ENCODE measurements at places on chromosomes 1 and 21.

DNA sequence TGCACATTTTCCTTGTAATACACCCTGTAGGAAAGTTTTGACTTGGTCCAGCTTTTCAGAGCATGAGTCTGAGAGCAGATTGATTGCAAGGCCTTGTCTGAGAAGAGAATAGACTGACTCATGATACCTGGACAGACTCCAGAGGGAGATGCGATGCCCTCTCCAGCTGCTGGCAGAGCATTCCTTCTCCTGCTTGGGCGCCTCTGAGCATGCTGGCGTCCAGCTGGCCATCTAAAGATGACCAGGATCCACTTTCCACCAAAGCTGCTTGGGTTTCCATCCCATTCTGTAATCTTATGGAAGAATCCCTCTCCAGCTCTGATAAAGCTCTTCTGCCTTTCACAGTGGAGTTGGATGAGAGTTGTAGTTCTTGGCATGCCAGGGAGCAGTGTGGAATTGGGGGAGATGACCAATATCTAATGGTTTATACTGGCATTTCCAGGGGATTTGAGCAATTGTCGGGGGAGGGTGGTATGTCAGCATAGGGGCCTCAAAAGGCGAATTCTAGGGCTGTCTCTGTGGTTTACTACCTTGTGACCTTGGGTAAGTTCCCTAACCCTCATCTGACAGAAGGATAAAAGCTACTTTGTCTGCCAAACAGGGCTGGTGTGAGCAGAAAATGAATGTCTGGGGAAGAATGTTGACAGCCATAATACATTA lies 19.5 kb downstream of the SZRD1 start:
- DNase-seq = peak; percentile 78

GRCh38 chr1:116961606-116962005 lies 40.0 kb upstream of the CD101 start:
- no peak for DNase-seq

DNA sequence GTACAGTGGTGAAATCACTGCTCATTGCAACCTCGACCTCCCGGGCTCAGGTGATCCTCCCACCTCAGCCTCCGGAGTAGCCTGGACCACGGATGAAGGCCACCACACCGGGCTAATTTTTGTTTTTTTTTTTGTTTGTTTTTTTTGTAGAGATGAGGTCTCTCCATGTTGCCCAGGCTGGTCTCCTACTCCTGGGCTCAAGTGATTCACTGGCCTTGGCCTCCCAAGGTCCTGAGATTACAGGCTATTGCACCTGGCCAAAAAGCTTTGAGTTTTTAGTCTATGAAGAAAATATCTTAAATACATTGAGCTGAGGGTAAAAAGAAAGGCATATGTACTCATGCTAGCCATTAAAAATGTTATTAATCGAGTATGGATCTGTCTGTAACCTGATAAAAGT lies 3.6 kb downstream of the TMEM50A start:
- no peak for DNase-seq

DNA sequence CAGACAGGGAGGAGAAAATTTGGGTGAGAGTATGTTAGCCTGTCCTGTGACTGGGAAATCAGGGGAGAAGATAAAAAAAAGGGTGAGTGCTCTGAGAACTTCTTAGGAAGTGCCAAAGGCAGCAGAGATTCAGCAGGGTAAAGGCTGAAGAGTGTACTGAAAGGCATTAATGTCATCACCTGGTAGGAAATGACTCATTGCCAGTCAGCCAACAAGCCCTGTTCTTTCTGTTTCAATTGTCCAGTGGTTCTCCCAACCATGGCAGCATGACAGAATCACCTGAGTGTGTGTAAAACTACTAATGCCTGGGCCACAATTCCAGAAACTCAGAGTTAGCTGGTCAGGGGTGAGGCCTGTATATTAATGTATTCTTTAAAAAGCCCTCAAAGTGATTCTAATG lies 83.5 kb downstream of the INTS7 start:
- no peak for DNase-seq

DNA sequence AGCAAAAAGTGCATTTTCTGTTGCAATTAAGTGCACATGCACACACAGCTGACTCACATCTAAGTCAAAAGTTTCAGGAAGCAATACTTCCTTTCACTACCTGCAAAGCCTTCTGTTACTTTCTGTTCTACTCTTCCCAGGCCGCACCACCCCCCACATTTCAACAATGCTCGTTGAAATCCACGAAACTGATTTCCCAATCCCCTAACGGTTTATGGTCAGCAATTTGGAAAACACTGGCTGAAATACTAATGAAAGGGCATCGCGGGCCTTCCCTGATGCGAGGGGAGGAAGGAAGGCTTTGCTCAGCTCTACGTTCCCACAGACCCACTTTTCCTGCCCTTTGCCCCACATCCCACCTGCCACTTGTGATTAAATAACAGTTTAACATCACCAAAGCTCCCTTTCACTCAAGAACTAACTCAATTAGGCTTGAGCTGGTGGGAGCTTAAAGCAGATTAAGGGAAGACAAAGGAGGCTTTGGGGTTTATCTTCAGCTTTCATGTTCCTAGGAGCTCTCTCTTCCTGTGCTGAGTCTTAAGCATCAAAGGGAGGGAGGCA lies 243.2 kb upstream of the RAB4A start:
- DNase-seq = no peak

- DNase-seq = no peak
Observed at GRCh38 chr1:48726557-48727215, 50.0 kb downstream of the BEND5 start.

- no peak for DNase-seq
Observed at GRCh38 chr1:6367381-6368012, 26.1 kb downstream of the ACOT7 start.

DNA sequence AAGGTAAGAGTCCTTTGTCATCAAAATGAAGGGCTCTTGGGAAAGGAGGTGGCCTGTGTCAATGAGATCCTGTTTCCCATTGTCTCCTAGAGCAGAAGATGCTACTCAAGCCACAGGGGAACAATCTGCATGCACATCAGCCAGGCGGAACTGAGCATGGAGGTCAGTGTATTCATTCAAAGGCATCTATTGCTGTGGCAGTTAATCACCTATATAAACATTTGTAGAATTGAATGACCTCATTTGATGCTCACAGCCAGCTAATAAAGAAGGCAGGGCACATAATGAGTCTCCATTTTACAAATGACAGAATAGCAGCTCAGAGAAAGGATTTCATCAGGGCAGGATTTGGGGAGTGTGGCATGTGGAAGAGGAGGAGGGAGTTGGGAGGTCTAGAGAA lies 5.7 kb upstream of the FYB2 start:
- DNase-seq = no peak

DNA sequence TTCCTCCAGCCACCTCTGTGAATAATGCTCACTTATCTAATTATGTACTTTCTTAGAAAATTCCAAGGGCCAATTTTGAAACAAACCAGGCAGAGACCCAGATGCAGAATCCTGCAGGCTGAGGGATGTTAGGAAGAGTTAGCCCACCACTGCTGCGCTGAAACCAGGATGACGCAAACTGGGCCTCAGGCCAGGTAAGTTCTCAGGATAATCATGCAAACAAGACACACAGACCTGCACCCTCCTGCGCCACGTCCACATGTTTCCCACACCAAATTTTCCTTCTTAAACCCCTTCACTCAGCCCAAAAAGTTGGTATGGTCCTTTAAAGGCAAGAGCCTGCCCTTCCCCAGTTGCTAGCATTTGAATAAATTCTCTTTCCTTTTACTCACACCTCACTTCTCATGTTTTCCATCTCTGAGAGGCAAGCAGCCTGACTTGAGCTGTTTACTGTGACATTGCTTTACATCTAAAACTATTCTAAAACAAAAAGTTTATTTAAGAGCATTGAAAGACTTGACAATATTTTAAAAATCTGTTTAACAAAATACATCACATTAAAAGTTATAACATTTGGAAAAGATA lies 887.1 kb downstream of the LRRIQ3 start:
- DNase-seq = no peak

DNA sequence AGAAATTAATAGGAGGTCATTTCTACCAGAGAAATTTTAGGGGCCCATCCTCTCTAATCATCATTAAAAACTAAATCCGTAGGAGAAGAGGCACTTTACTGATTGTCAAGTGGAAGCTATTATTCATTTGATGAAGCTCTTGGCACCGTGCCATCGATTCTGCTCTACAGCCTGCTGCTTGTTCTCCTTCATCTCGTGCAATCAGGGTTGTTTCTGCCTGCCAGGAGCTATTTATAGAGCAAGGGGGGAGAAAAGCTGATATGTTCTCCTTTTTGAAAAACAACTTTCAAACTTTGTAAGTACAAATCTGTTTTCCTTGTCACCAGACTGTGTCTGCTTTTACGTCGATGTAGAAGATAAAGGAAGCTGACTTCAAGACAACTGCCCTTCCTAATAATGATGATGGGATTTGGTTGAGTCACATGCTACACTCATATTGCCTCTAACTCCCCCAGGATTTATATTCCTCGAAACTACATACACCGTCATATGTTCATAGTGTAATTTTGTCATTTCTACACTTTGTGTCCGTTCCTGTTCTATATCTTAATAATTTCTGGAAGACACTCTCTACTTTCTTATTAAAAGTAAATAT lies 169.6 kb upstream of the LHX8 start:
- DNase-seq = peak; percentile 35

GRCh38 chr1:118918230-118918939 lies 69.8 kb downstream of the TBX15 start:
- DNase-seq = no peak

DNA sequence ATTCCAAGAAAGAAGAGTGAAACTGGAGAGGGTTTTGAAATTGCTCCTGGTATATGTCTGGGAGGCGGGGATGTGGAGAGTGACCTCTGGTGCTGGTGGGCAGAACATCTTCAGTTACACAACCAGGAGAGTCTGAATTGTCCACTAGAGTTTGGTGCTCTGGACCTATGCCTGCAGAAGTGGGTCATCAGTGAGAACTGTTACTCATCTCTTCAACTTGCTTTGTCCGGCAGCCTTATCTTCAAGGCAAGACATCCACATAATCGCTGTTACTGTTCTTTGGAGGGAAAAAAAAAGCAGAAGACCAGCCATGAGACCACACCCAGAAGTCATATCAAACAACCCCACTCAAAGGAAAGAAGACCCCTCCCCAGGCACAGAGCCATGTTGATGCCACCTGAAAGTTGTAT lies 14.9 kb downstream of the SH2D1B start:
- DNase-seq = no peak

- peak; percentile 82 for DNase-seq
Observed at GRCh38 chr1:155990005-155990739, 11.8 kb upstream of the ARHGEF2 start.

DNA sequence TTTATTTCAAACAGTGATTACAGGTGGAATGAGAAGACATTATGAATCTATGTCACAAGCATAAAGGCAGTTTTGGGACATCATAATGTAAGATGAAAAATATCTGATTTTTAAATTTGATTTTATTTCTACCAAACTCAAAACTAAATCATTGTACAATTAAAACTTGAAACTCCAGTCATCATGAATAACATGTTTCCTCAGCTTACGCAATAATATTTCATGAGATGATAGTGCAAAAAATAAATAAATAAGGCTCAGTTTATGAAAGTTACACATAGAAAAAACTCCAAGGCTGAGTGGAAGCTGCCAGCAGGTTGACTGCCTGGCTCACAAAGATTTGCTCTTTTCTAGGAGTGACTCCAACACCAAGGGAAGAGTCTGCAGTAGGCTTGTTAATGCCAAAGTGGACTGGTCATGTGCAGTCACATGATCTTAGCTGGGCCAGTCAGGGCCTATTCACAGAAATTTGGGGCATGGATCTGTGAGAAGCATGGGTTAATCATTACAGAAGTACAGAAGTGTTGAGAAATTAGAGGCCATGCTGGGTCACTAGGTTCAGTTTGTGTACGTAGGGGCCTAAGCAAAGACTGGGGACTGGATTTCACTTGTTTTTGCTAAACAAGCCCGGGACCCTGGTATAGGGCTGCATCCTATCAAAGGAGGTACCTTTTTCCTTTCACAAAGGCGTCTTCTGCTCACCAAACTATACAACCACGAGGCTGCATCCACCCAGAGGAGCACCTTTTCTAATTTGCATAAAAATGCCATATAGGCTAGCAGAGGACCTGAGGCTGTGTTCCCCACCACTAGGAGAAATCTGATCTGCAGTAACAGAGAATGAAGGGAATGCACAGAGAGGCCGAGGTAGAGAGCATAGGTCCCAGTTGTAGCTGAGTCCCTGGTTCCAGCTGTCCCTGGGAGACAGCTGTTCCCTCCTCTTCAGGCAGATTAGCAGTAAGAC lies 4.9 kb upstream of the ABCA4 start:
- DNase-seq = no peak

- DNase-seq = no peak
Observed at GRCh38 chr1:8315573-8316475, 2.1 kb upstream of the SLC45A1 start.

- no peak for DNase-seq
Observed at GRCh38 chr1:202540014-202540413, 170.2 kb downstream of the SYT2 start.

DNA sequence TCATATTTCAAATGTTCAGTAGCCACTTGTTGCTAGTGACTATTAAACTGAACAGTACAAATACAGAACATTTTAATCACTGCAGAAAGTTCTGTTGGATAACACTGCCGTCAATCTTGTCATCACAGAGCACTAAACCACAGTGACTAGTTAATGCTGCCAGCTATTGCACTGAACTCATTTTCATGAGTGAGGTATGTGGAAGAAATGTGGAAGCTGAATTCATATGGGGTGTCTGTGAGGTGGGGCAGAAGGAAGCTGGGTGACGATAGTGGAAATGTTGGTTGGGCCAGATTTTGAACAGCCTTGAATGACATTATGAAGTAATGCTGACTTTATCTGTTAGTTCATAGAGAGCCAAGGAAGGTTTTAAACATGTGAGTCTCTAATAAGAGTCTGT lies 49.6 kb downstream of the OSBPL9 start:
- DNase-seq = no peak

DNA sequence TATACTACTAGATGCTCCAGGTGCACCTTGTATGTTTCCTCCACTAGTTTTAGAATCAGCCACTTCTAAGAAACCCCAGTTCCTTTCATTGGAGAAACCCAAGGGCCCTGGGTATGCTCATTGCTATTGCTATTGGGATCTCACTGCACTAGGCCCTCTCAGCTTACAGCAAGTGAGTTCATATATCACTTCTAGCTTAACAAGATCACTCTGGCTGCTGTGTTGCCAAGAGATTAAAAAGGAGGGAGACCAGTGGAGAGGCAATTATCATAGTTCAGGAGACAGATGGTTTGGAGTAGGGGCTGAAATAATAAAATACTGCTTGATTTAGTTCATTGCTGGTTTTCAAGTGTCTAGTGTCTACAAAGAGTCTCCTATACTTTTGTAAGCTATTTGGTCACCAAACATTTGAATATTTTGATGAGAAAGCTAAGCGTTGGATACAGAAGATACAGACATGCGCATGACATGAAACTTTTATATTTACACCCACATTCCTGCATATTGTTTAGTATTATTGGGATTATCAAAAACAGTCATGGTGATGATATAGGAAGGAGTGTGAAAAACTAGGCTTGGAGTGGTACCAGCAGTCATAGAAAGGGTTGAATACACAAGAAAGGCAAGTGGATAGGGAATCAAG lies 671.9 kb downstream of the ADGRL2 start:
- DNase-seq = no peak
